ENCODE measurements at places on chromosomes 4 and X.

DNA sequence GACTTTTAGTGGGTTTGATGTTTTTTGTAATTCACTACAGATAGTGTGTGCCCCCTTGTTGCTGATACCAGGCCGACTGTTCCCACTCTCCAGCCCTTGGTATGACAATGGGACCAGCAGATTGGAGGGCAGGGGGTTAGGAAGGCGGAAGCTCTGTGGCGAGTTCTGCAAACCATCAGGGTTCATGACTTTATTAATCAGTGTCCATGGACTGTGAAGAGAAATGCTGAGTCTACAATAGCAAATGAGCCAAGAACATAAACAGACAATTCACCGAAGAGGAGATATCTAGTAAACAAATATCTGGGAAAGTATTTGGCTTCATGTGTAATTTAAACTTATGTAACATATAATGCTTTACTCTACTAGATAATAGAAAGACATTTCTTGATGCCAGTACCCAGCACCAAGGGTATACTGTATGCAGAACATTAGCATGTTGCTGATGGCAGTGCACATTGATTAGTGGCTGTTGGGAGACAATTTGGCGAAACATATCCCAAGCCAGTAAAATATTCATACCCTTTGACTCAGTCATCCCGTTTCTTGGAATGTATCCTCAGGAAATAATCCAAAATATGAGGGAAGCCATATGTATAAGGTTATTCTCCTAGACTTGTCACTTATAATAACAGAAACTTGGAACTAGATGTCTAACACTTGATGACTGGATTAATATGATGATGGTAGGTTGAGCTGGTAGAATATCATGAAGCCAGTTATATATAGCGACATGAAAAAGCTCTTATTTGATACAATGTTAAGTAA, 169.4 kb downstream of the PTTG2 start:
- no peaks in the 10 kb centered on the region for H3K27me3 ChIP-seq
- peaks cover 5% of the 10 kb centered on the region for H3K36me3 ChIP-seq
- peak overlapping the region; percentile 74 for H3K4me3 ChIP-seq
- peaks cover 44% of the 10 kb centered on the region for H3K4me1 ChIP-seq
- no peak for DNase-seq

DNA sequence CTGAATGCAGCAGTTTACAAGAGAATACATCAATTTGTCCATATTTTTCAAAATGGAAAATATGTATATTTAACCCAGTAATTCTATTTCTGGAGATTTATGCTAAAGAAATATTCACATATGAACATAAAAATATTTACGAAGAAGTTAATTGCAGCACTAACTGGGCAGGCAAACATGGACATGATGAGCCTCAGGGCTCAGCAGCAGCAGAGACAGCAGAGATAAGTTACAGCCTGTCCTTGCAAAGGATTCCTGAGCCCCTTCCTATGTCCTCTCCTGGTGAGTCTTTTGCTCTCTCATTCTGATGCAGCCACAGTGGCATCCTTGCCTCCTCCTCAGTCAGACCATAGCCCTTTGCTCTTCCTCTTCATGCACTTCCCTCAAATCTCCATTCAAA, 680.6 kb upstream of the CPEB2 start:
- no peaks in the 10 kb centered on the region for H3K4me1 ChIP-seq
- H3K27ac ChIP-seq: no peak overlapping the region
- DNase-seq: no peak
- no peak overlapping the region for H3K4me3 ChIP-seq
- H3K27me3 ChIP-seq: no peaks in the 10 kb centered on the region

DNA sequence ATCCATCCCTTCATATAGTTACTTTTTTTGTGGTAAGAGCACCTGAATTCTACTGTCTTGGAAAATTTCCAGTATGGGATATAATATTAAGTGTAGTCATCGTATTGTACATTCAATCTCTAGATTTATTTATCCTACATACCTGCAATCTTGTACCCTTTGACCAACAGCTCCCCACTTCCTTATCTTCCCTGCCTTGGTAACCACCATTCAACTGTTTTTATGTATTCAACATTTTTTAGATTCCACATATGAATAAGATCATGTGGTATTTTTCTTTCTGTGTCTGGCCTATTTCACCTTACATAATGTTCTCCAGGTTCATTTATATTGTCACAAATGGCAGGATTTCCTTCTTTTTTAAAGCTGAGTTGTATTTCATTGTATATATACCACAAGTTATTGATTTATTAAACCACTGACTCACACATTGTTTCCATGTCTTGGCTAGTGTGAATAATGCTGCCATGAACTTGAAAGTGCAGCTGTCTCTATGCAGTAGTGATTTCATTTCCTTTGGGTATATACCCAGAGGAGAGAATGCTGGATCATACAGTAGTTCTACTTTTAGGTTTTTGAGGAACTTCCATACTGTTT, 572.5 kb downstream of the MAGEB5 start:
- H3K4me1 ChIP-seq: no peaks in the 10 kb centered on the region
- no peak overlapping the region for H3K27ac ChIP-seq
- no peak for DNase-seq
- H3K27me3 ChIP-seq: no peaks in the 10 kb centered on the region

DNA sequence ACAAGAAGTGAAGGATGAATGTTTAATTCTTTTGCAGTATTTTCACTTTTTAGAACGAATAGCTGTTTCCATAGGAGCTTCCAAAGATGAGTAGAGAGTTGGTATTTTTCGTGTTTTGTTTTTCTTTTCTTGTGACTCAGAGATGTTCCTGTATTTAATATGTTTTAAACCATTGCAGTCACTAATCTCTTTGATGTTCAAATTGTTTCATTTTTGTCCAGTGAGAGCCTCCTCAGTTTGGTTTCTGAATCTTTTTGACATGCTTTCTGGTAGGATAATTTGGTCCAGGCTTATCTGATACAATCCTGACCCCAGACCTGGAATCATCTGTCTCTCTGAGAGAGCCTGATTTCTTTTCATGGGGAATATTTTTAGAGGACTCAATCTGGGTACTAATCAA, 41.6 kb downstream of the BEX3 start:
- H3K4me1 ChIP-seq: no peaks in the 10 kb centered on the region
- no peak overlapping the region for H3K4me3 ChIP-seq
- H3K27me3 ChIP-seq: peaks cover 9% of the 10 kb centered on the region
- no peak for DNase-seq

DNA sequence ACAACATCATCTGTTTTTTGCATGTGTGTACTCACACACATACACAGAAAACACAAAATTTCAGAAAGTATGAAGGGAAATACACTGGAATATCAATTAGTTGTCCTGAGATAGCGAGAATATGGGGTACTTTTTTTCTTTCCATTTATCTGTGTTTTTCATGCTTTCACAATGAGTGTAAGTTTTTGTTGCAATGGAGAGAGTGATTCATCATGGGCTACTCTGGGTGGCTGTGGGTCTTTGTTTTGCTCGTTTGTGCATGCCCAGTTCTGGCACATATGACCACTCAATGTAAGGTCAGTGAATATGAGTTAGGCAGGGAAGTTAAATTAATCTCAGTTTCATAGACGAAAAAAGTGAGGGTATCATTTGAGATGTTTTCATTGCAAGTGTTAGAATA, 26.9 kb downstream of the XK start:
- no peak overlapping the region for H3K4me3 ChIP-seq
- no peaks in the 10 kb centered on the region for H3K36me3 ChIP-seq
- no peak overlapping the region for H3K27ac ChIP-seq
- H3K27me3 ChIP-seq: no peaks in the 10 kb centered on the region

Measured in T-helper 17 cell (primary cell).